ENCODE measurements at places on chromosomes 1 and 21.
A peak's percentile ranks its signal among the peaks of the same experiment; 100 is the strongest.

DNA sequence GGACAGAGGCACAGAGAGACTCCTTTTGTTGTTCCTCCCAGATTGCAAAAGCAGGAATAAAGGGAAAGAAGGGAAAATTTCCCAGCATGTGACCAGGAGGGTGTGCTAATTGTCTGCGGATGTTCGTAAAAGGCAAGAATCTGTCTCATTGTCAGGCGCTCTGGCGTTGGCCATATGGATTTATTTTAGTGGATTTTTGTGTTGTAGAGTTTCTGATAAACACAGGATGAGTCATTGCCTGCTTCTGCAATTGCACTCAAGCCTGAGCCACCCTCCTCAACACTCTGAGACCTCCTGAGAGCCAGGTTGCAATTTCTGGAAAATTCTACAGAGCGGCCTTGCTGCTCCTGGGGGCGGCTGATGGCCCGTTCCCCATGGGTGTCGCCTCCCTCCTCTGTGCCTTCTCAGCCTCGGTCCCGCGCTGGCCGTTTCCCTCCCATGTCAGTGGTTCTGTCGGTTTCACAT is 227.7 kb downstream of the KAZN start:
- DNase-seq = no peak

DNA sequence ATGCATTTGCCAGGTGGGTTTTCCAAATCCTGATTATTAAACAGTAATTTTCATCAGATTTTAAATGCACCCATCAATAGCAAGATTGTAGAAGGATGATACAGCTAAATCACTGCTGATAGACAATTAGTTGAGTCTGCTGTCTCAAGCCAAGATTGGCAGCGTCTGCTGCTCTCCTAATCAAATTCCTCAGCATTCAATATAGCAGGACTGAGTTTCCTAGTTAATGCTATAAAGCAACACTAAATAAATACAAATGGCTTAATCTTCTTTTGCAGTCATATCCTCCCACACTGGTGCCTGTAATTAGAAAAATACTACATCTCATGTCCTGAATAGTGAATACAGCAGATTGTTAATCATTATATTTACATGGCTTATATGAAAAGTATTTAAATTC is 1028.8 kb downstream of the ADGRL2 start:
- DNase-seq = no peak

GRCh38 chr1:150486966-150487762 is at the start of gene TARS2:
Gene TARS2 (plus strand): TSS chr1:150487419. CDS start chr1:150487451, 32 bp downstream.
- peak; percentile 93 for DNase-seq

GRCh38 chr1:50699795-50700194 is 260.3 kb downstream of the FAF1 start:
- DNase-seq = no peak

DNA sequence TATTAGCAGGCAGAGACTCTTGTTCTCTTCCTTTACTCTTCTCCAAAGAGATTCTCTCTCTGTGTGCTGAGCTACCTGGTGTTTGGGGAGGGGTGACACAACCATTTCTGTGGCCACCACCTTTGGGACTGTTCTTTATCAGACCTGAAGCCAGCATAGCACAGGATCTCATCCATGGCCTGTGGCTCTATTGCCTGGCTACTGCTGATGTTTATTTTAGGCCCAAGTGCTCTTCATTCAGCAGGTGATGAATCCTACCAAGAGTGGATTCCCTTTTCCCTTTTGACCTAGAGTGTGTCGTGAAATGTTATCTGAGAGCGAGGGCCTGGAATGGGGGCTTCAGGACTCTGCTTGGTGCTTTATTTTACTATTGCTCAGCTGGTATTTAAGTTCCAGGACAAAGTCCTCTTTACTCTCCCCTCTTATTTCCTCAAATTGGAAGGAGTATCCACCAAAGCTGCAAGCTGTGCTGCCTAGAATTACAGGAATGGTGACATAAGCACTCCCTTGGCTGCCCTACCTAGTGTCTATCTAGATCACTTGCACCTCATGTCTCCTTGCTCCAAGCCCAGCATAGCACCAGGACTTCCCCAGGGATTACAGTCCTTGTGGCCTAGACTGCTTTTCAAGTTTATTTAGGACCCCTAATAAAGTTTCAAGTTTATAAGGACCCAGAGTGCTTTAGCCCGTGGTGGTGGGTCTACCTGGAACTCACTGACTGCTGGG is 94.7 kb upstream of the GPR52 start:
- DNase-seq = no peak

GRCh38 chr1:186974774-186975181 is 146.0 kb downstream of the PLA2G4A start:
- no peak for DNase-seq

Measured in stimulated activated CD4-positive, alpha-beta T cell treated with anti-CD3 and anti-CD28 coated beads, Interleukin-1b, Interleukin-23, amount 100 ng/mL, for 4 hours (primary cell).